ENCODE measurements at places on chromosomes 2 and 18. TPM values are rescaled to one million over a fixed set of nuclear protein-coding genes. Genes with fewer than 3 reads are reported as not detected.

GRCh38 chr18:2139691-2140090 is 431.6 kb downstream of the METTL4 start:
- no peak overlapping the region for H3K27ac ChIP-seq
- no peaks in the 10 kb centered on the region for H3K27me3 ChIP-seq
- H3K4me3 ChIP-seq, result no peak overlapping the region
- no peak for DNase-seq

DNA sequence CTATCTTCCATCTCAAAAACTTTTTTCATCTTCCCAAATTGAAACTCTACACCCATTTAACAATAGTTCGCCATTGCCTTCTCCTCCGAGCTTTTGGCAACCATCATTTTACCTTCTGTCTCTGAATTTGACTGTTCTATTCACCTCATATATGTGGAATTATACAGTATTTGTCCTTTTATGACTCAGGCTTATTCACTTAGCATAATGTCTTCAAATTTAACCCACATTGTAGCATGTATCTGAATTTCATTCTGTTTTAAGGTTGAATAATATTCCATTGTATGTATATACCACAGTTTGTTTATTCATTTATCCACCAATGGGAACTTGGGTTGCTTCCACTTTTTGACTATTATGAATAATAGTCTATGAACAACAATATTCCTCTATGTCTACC is 233.9 kb downstream of the GPD2 start:
- no peak for DNase-seq
- H3K27ac ChIP-seq, result no peak overlapping the region
- no peak overlapping the region for H3K4me3 ChIP-seq
- H3K27me3 ChIP-seq, result no peaks in the 10 kb centered on the region

GRCh38 chr18:76314015-76314414 is 181.0 kb downstream of the ZNF516 start:
- H3K36me3 ChIP-seq, result no peaks in the 10 kb centered on the region
- H3K27me3 ChIP-seq, result peaks cover 1% of the 10 kb centered on the region
- H3K4me3 ChIP-seq, result no peak overlapping the region
- no peak overlapping the region for H3K27ac ChIP-seq

Gene DHRS9
- 0.64 TPM for total RNA-seq

Gene CAPN10
- 35.2 TPM for total RNA-seq

DNA sequence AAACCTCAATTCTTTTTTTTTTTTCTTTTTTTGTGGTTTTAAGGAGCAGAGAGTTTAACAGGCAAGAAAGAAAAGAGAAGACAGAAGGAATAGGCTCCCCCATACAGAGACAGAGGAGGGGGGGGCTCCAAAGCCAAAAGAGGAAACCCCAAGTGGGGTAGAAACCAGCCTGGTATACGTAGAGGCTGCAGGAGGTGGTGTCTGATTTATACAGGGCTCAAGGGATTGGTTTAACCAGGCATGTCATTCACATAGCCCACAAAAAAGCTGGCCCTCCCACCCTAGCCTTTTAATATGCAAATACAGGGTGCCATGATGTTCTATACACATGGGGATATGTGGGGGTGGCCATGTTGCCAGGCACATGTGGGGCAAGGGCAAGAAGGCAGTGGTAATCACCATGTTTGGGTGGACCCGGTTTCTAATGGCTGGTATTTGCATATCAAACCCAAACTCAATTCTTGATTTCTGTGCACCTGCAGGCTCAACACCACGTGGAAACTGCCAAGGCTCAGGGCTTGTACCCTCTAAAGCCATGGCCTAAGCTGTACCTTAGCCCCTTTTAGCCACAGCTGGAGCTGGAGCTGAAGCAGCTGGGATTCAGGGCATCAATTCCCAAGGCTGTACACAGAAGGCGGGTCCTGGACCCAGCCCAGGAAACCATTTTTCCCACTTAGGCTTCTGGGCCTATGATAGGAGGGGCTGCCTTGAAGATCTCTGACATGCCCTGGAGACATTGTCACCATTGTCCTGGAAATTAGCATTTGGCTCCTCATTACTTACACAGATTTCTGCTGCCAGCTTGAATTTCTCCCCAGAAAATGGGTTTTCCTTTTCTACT is 170.3 kb downstream of the MAIP1 start:
- no peaks in the 10 kb centered on the region for H3K27me3 ChIP-seq
- H3K27ac ChIP-seq, result no peak overlapping the region
- H3K4me3 ChIP-seq, result no peak overlapping the region
- DNase-seq, result no peak

GRCh38 chr2:240947176-240947575 is 41.0 kb downstream of the CROCC2 start:
- no peaks in the 10 kb centered on the region for H3K4me1 ChIP-seq
- H3K4me3 ChIP-seq, result no peak overlapping the region
- DNase-seq, result no peak
- H3K27me3 ChIP-seq, result no peaks in the 10 kb centered on the region

- H3K27me3 ChIP-seq, result no peaks in the 10 kb centered on the region
- no peaks in the 10 kb centered on the region for H3K36me3 ChIP-seq
- no peak overlapping the region for H3K4me3 ChIP-seq
- peaks cover 8% of the 10 kb centered on the region for H3K4me1 ChIP-seq
- DNase-seq, result no peak
These were observed 23.2 kb downstream of the RRM2 start for GRCh38 chr2:10145519-10146357.

Gene PLEKHH2
- 1.6 TPM for total RNA-seq

GRCh38 chr2:140539242-140539875 is 1591.5 kb downstream of the LRP1B start:
- H3K36me3 ChIP-seq, result no peaks in the 10 kb centered on the region
- H3K4me3 ChIP-seq, result no peak overlapping the region
- H3K4me1 ChIP-seq, result no peaks in the 10 kb centered on the region
- no peaks in the 10 kb centered on the region for H3K27me3 ChIP-seq

GRCh38 chr18:79403723-79404566 is 8.2 kb downstream of the NFATC1 start:
- DNase-seq, result no peak
- peak overlapping the region; percentile 36 for H3K27ac ChIP-seq
- peaks cover 68% of the 10 kb centered on the region for H3K4me1 ChIP-seq
- no peaks in the 10 kb centered on the region for H3K27me3 ChIP-seq
- no peak overlapping the region for H3K4me3 ChIP-seq
- no peaks in the 10 kb centered on the region for H3K36me3 ChIP-seq

Gene GCG
- not detected for total RNA-seq

Gene SLC14A1
- 18.5 TPM for total RNA-seq

Measured in heart right ventricle (tissue), 16 donors.